SK-N-SH (cell line): ENCODE measurements at places on chromosomes 4 and X.

DNA sequence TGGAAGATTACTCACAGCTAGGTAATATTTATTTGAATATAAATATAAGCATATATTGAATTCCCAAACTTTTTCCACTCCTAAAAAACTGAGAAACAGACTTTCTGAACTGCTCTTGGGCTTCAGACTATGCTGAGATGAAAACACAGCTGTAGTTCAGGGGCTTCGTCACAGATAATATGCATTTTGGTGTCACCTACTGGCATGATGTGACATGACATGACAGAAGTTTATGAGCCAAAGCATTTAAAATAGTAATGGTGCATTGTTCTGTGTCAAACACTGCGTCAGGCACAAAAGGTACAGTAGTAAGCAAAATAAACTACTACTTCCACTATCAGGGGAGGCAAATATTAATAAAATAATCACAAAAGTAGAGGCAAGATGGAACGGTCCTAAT is 171.3 kb downstream of the BTC start:
- peak; percentile 5 for DNase-seq

DNA sequence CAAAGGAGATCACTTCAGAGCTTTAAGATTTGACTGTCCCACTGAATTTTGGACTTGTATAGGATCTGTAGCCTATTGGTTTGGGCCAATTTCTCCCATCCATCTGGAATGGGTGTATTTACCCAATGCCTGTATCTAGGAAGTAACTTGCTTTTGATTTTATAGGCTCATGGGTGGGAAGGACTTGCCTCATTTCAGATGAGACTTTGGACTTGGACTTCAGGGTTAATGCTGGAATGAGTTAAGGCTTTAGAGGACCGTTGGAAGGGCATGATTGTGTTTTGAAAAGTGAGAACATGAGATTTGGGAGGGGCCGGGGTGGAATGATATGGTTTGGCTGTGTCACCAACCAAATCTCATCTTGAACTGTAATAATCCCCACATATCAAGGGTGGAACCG is 73.8 kb downstream of the ZNF518B start:
- no peak for DNase-seq

DNA sequence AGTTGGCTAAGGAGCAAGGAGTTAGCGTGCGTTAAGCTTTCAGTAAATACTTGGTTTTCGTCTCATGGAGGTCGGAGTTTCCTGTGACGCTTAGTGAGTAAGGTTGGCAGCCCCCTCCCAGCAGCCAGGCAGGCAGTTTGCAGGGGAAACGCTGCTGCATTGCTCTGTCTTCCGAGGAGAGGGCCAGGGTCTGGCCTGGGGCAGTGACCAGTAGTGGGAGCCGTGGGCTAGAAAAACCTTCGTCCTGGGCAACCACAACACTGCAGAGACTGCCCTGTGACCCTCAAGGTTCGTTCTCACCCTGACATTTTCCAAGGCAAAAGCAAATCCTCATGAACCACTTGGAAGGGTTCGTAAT is 432 bp downstream of the TMEM175 start:
- DNase-seq: peak; percentile 61

DNA sequence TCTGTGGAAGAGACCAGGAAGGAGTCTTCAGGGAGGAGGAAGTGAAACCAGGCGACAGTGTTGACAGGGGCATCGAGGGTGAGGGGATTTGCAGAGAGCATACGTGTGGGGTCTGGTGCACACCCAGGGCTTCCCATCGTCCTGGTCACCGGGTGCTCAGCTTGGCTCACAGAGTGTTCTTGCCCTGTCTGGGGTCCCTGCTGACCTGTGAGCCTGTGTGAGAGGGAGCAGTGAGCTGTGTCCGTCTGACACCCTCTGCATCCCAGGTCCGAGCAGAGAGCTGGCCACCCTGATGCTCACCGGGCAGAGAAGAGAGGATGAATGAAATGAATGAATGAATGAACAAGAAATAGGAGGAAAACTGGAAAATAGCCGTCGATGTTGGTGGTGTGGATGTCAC is 46.5 kb downstream of the CPZ start:
- no peak for DNase-seq

DNA sequence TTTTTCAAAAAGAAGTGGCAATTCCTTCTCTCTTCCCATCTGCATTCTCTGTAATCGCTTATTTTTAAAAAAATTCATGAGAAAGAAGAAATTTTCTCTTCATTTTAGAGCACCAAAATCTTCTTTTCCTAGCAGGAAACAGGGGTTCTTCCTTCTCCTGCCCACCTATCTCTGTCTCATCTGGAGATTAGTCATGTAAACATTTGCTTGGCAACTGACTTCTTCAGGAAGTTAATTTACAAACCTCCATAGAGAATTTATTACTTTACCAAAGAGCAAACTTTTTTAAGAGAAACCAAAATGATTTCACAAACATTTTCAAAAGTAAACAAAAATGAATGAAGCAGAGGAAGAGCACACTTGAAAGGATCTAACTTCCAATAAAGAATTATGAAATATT is 13.5 kb downstream of the TTC29 start:
- no peak for DNase-seq
